Hematopoietic multipotent progenitor cell treated with erythropoietin and hydrocortisone succinate and interleukin-3 and kit ligand, for 17 days (in vitro differentiated cells): ENCODE measurements at places on chromosomes 11 and 22.

- DNase-seq, result no peak
Measured at GRCh38 chr22:25051073-25051472, 98.6 kb downstream of the KIAA1671 start.

DNA sequence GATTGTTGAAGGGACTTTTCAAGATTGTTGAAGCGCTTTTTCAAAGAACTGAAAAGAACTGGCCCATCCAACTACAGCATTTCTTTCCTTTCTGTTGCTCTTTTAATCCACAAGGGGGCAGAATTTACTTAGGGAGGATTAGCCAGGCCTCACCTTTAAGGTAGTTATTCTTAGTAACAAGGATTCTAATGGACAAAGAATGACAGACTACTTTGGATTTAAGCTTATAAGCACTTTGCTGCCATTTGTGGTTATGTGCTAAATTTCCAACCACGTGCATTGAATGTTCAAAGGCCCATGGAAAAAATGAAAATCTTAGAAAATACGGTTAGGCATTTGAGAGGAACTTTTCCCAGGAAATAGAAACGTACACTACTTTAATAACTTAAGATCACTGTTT, 49.5 kb upstream of the HSPA8 start:
- DNase-seq, result peak; percentile 29

GRCh38 chr11:35305670-35306382, 113.5 kb downstream of the SLC1A2 start:
- no peak for DNase-seq

DNA sequence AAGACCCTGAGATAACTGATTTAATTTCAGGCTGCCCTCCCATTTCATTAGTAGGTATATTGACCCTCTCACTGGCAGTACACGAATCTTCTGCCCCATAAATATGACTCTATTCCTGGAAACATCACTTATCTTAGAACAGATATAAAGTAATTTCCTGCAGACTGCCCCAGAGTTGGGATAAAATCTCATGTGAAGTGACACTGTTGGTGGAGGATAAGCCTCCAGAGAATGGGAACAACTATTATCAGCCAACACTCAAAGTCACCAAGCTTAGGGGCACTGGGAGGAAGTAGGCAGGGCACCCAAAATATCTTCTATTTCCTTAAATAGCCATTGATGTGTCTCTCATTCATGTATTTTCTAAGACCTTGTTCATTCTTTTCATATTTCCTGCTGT, 8.2 kb downstream of the OR51B5 start:
- no peak for DNase-seq

DNA sequence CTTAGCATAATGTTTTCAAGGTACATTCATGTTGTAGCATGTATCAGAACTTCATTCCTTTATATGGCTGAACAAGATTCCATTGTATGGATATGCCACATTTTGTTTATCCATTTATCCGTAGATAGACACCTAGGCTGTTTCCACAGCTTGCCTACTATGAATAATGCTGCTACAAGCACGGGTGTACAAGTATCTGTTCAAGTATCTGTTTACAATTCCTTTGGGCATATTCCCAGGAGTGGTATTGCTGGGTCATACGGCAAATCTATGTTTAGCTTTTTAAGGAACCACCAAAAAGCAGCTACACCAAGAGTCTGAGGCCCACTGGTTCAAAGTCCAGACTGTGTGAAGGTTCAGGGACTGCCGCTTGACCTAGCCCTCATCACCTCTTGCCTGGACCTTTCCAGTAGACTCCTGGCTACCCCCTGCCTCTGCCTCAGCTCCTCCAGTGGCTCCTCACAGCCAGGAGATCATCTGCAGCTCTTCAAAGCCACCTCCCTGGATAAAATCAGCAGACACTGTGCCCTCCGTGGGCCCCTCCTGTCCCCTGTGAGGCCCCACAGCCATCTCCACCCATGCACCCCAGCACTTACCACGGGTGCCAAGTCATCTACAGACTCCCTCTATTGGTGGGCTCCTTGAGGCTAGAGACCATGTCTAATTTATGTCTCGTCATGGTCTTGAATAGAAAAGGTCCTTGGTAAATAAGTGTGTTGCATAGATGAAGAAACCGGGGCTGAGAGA, 160.3 kb downstream of the MN1 start:
- no peak for DNase-seq

GRCh38 chr11:111155021-111155420, 90.5 kb upstream of the POU2AF2 start:
- no peak for DNase-seq

DNA sequence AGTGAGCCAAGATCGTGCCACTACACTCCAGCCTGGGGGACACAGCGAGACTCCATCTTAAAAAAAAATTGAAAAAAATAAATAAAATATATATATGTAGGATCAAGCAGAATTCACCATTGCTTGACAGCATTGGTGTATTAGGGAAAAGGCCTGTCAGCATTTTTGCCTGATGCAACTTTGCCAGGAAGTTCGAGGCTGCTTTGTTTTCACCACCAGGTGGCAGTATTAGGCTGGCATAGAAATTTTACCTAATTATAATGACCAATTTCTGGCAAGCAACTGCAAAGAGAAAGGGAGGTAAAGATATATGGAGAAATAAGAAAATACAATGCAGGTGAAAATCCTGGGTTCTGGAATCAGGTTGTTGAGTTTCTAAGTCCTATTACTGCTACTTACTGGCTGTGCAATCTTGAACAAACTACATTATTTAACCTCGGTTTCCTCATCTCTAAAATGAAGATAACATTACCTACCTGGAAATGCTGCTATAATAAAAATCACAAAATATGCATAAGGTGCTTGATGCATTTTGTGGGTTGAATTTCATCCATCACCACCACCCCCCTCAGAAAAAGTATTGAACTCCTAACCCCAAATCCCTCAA, 24.7 kb downstream of the LAYN start:
- DNase-seq, result peak; percentile 81

DNA sequence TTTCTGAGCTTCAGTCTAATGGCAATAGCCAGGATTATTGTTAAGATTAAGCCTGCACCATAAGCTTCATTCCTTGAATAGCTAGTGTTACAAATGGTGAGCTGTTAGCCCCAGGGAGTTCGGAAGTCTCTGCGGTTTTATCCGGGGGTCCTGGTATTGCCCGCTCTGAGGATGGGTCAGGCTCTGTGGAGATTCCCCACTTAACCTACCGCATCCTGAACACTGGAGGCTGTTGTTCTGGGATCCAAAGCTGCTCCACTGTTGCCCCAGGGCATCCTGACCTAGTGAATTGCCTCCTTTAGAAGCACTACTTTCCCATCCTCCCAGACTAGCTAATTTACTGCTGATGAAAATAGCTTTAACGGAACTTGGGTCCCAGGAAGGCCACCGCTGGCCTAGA, 14.5 kb upstream of the PEX26 start:
- DNase-seq, result no peak

- no peak for DNase-seq
Measured at GRCh38 chr11:87239531-87239930, 201.8 kb downstream of the TMEM135 start.

GRCh38 chr11:126452241-126453101, 97.0 kb downstream of the ST3GAL4 start:
- DNase-seq, result no peak

GRCh38 chr11:30333405-30333804, 10.5 kb downstream of the ARL14EP start:
- DNase-seq, result no peak

GRCh38 chr11:22337596-22338485, at the start of gene SLC17A6:
Gene SLC17A6, plus strand, starts transcription at chr11:22338381. Its CDS starts 153 bp downstream, at chr11:22338534.
- DNase-seq, result no peak

DNA sequence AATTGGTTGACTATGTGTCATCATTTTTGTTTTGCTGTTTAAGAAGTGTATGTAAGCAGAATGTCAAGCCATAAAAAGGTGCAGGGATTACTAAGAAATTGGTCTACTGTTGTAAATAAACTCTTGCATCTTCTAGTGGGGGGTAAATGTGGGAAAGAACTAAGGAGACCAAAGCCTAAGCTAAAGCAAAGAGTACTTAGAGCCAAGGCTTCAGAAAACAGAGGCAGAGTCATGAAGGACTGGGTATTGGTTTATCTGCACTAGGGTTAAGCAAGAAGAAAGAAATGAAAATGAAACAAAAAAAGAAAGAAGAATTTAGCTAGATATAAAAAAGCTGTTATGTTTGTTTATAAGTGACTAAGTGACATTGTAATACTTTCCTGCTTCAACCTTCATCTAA, 628.1 kb downstream of the METTL15 start:
- no peak for DNase-seq

- peak; percentile 27 for DNase-seq
Measured at GRCh38 chr11:62340269-62340901, 3.1 kb downstream of the ASRGL1 start.

GRCh38 chr22:16962501-16962900, 45.5 kb downstream of the GAB4 start:
- DNase-seq, result no peak

DNA sequence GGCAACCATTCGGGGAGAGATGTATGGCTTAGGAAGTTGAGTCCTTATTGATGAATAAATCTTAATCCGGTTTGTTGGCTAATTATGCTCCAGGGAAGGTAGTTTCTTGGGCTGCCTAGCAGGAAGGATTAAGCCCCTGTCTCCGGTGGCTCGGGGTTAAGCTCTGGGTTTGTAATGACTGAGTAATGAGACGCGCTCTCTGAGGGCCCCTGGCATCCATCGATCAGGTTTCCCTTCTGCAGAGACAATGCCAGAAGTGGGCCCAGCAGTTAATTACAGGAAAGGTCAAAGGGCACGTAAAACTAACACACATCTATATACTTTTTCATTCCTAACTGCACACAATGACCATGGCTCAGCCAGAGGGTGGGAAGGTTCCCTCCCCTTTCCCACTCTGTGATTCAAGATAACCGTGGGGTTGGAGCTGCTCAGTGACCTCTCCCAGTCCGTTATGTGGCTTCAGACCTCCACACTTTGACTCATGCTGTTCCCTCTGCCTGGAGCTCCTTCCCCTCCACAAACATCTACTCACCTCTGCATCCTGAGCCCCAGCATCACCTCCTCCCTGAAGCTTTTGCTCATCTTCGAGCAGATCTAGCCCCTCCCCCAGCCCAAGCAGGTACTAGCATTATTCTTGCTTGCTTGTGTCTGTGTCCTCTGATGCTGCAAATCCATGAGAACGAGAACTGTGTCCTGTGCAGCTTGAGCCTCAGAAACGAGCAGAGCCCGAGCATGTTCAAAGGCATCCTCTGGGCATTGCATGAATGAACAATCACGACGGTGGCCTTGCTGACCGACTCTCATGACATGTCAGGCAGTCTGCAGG, 16.6 kb downstream of the SCUBE1 start:
- DNase-seq, result no peak

GRCh38 chr11:77198440-77198849, 70.4 kb downstream of the MYO7A start:
- no peak for DNase-seq

- DNase-seq, result no peak
Measured at GRCh38 chr11:77069336-77069968, 2.7 kb downstream of the CAPN5 start.

- no peak for DNase-seq
Measured at GRCh38 chr11:26319906-26320305, 12.0 kb upstream of the ANO3 start.

- DNase-seq, result peak; percentile 9
Measured at GRCh38 chr11:42524534-42525227, 787.1 kb upstream of the API5 start.

DNA sequence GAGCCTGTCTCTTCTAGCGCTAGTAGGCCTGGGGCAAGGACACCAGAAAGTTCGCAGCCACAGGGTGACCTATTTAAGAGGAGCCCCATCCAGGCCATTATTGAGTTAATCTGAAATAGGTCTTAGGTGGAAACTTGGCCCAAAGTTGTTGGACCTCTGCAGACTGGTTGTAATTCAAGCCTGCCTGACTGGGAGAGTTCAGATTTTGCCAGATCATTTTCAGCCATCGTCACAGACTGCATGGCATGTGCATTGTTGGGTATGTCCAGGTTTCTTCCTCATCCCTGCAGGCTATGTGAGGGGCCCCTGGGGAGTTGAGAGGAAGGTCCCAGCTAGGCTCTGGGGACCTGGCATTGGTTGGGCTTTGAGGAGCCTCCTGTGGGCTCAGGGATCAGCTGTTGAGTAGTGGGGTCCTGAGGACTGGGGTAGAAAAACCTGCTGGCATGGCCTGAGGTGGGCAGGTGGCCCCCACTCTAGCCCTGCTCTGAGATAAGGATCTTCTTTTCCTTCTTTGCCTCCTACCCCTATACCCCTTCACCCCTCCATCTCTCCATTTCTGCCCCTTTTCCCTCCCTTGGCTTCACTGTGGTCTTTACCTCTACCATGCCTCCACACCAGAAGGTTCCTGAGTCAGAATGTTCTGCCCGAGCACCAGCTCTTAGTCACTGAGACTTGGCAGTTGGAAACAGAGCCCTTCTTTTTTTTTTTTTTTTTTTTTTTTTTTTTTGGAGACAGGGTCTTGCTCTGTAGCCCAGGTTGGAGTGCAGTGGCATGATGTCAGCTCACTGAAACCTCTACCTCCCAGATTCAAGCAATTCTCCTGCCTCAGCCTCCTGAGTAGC, 112.7 kb downstream of the MORC2 start:
- no peak for DNase-seq

DNA sequence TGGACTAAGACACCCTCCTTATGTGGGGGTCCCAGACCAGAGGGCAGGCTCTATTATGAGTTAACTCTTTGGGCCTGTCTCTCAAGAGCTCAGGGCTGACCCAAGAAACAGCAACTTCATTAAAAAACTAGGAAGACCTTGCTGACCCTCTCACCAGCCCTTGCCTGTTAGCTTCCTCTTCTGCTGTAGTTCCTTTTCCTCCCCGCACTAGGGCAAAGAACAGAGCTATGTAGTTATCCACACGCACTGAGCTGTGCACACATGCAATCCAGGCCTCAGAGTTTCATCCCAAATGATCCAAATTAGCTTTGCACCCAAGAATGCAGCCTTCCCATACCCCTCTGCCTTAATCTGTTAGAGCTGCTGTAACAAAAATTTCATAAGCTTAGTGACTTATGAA, 539.6 kb upstream of the CADM1 start:
- DNase-seq, result no peak

GRCh38 chr11:2741377-2742131, 41.8 kb upstream of the KCNQ1OT1 start:
- DNase-seq, result no peak

DNA sequence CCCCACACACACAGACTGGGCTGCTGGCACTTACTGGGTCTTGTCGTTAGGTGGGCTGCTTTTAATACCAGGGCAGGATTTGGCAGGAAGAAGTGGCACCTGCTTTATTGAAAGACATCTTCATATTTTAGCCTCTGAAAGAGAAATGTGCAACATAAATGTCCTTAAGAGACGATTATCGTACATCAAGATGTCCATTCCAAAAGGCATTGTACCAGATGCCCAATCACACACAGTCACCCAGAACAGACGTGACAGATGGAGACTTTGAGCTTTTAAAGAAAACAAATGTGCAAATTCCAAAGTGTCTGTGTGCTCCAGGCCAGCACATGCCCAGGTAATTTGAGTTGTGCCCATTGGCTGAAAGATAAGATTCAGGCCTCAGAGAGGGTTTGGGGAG, 155.7 kb downstream of the RRAS2 start:
- no peak for DNase-seq
